ENCODE measurements at places on chromosomes 1 and 21.

DNA sequence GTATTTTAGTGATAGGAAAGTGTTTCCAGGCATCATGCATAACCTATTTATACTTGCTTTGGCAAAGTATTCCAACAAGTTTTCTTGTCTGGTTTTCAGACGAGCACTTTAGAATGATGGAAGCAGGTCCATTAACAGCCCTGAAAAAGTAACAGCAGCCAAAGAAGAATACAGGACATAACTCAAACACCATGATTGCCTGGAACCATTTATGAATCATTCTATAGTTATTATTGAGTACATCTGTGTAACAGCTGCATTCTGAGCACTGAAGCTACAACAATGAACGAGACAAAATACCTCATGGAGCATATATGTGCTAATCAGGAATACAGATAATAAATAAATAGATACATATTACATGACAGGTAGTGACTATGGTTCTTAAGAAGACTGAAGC, 12.6 kb downstream of the IL10RB start:
- DNase-seq: peak; percentile 23

DNA sequence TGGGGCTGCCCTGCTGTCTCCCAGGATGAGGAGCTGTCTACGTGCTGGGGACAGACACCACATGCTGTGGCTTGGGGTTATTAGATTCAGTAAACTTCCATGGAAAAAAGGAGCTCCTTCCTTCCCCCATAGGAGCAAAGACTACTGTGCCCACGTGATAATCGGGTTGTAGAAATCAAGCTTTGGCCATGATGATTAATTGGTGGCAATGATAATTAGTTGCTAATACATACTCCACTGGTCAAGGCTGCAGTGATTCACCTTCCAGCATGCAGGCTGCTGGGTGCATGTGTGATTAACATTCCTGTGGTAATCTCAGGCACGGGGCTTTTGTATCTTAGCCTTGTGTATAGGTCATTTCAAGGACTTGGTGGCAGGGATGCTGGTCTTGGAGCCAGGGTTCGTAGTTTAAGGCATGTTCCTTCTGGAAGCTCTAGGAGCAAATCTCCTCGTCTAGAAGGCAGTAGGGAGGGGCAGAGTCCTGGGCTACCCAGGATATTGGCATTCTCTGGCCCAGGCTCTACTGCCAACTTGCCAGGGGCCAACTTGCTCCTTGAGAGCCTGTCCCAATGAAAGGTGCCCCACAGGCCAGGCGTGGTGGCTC, 41.4 kb downstream of the TMCO4 start:
- peak; percentile 95 for DNase-seq

- DNase-seq: no peak
These were observed 1.2 kb upstream of the PSMB2 start for GRCh38 chr1:35642471-35642955.

DNA sequence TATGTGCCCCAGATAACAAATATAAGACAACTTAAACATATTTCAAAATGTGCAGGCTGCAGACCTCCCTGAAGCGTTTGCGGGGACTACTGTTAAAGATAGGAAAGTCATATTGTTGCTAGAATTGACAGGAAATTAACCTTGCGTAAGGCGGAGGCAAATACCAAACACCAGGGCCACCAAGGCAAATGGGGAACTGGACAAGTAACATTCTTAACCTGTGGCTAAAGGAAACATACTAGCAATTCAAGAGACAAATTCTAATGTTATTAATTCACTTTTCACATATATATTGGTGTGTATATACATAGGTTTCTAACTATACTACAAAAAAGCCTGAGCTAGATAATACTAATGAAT, 6.8 kb downstream of the HAPLN2 start:
- DNase-seq: no peak

- DNase-seq: no peak
These were observed 132.7 kb upstream of the SERTAD4 start for GRCh38 chr1:210099921-210100320.

GRCh38 chr1:44718091-44718490, 12.9 kb downstream of the RNU5D-1 start:
- DNase-seq: no peak

GRCh38 chr1:18569811-18570545, 60.7 kb upstream of the PAX7 start:
- DNase-seq: no peak

DNA sequence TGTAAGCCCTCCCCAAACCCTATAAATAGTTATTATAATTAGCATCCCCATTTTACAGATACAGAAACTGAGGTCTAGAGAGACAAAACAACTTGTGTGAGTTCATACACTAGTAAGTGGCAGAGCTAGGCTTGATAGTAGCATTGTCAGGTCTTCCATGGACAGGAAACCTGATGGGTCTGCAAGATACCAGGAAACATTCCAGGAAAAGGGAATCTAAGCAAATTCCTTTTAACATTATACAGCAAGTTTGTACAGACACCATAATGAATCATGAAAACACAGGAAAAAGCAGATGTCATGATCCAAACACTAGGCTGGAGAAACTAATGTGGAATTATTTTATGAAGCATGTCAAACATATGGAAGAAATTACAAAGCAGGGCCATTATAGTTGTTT, 89.1 kb upstream of the KCNK2 start:
- peak; percentile 44 for DNase-seq

DNA sequence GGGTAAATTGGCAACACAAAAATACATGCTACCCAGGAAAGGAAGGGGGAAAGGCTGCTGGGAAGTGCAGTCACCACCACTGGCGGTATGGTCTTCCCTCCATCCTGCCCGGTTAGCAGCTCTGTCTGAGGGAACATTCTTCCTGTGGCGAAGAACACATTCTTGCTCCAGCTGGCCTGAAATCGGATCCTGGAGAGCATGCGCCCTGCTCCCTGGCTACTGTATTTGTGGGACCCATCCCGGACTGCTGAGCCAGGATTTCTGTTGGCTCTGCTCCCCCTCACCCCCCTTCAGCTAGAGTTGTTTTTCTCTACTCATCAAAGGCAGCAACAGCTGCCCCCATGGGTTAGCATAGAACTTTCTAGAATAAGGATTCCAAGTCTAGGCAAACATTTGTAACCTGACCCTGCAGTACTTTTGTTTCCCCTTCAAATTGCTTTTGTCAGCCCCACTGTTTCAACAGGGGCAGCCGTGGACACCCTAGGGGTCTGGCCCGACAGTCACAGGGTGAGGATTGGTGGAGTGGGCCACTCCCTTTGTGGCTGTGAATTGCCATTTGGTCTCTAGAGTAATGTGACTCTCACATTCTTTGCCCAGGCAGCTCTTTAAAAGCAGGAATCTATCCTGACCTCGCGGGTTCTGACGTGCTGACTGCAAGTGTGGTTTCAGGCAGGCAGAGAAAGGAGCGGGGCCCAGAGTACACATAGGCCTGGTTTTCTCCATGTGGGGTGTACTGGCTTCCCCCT, 157.7 kb downstream of the TOMM20 start:
- DNase-seq: peak; percentile 99

GRCh38 chr1:207071426-207071825, 17.2 kb upstream of the C4BPB start:
- DNase-seq: no peak

GRCh38 chr1:4327142-4327541, 327.3 kb upstream of the AJAP1 start:
- DNase-seq: no peak

GRCh38 chr1:116743535-116743934, 10.7 kb upstream of the CD2 start:
- DNase-seq: no peak

DNA sequence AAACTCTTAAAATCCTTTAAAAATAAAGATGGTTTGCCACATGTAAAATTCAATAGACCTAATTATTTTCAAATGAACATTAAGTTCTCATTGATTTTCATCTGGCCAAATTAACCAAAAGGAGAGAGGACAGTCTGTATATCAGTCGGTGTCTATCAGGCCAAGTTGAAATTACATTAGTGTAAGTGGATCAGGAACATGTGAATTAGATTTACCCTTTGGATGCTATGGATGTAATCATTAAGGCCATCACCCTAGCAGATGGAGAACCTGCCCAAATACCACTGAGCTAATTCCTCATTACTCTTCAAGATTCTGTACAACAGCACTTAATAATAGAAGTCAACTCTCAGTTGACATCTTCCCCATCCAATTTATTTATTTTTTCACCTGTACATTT, 29.5 kb upstream of the DPT start:
- DNase-seq: no peak

GRCh38 chr1:20921285-20921684, 134.2 kb upstream of the HP1BP3 start:
- peak; percentile 8 for DNase-seq

GRCh38 chr1:39089931-39090521, 63.9 kb downstream of the NDUFS5 start:
- no peak for DNase-seq

DNA sequence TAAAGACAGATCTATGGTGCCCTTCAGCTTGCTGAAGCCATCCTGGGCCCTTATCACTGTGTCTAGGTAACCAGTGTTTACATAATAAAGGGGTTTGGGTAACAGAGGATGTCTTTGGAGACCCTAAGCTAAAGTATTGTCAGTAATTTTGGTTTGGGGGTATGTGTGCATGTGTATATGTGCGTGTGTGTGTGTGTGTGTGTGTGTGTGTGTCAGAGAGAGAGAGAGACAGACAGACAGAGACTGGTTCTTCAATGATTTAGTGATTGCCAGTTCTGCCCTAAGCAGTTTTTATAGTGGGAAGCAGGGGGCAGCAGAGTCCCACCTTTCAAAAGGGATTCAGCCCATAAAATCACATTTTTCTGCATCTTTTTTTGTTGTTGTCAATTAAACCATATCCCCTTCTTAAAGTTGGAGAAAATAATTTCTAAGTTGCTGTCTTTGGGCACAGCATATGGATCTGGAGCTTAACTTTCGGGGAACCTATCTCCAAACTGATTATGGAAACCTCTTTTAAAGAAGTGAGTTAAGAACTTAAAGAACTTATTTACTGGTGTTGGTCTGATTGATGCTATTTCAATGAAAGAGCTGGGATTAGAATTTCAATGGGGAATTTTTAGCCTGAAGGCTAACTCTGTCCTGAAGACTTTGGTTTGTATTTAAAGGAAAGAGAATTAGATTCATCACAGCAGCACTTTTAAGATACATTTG, 51.1 kb downstream of the ZNF326 start:
- no peak for DNase-seq

GRCh38 chr1:36458910-36459309, 5.3 kb downstream of the MRPS15 start:
- DNase-seq: no peak

DNA sequence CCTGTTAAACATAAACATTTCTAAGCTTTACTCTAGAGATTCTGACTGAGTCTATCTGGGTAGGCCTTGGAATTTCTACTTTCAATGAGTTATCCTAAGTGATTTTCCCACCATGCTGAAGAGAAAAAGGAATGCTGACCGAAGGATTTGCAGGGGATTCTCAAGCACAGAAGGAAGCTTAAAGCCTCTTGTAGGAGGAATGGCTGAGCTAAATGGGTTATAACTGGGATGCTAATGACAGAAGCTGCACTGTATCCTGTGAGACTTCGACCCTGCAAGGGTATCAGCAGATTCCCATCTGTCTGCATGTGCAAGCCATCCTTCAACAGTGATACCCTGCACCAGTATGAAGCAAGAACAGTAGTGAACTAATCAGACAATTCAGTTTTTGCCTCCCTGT, 35.4 kb downstream of the SLC35D1 start:
- DNase-seq: no peak

DNA sequence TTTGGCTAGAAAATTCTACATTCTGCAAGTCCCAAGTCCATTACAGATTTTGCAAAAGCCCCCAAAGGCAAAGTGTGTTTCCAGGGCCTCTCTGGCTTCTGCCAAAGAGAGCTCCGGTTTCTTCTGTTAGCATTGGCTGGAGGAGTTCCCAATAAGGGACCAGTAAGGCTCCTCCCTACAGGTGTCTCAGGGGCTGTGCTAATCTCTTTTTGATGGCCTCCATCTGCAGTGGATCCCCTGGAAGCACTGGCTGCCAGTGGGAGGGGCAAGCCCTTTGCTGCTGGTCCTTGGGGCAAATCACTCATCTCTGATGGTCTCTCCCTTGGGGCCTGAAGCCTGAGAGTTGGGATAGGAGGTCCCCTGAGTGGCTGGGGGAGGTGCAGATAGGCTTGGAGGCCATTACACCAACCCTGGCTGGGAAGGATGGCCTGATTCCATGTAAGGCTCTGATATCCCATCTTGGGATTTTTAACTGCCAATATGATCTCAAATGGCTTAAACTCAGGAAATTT, 89.1 kb upstream of the USP24 start:
- no peak for DNase-seq

- peak; percentile 36 for DNase-seq
These were observed 310.8 kb downstream of the USP25 start for GRCh38 chr21:16040601-16041000.

- DNase-seq: peak; percentile 92
These were observed 121.0 kb upstream of the IRF2BP2 start for GRCh38 chr1:234730770-234731568.

DNA sequence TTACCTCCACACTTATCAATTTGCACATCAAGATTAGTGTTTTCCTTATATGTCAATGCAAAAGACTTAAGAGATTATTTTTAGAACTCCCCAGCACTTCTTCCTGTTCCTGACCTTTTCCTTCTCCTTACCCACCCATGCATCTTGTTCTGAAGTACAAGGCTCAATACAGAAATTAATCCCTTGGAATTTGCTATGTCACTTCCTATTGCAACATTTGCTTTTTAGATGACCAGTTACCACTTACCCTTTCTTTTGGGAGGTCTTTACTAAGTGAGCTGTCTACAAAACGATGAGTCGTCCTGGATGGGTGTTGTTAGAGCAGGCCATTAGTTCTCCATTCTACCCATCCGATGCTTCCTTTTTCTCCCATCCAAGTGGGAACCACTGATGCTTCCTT, 221.2 kb downstream of the FMN2 start:
- peak; percentile 90 for DNase-seq

- DNase-seq: no peak
These were observed 272.1 kb downstream of the GRIK1 start for GRCh38 chr21:29667651-29668050.

DNA sequence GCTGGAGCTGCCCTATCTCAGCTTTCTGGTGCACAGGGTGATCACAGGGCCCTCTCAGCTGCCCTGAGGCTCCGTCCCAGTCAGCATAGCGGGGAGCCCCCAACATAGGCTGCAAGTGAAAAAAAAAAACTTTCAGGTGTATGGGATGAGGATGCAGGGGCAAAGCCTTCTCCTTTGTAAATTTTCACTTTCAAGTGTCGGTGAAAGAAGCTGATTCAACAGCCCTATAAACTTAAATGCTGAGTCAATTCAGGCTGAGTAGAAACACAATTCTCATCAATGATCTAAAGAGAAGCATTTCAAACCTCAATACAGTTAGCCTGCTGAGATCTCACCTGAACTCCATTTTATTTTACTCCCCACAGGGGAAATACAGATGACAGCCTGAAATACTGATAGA, 171.2 kb downstream of the SEC16B start:
- no peak for DNase-seq

DNA sequence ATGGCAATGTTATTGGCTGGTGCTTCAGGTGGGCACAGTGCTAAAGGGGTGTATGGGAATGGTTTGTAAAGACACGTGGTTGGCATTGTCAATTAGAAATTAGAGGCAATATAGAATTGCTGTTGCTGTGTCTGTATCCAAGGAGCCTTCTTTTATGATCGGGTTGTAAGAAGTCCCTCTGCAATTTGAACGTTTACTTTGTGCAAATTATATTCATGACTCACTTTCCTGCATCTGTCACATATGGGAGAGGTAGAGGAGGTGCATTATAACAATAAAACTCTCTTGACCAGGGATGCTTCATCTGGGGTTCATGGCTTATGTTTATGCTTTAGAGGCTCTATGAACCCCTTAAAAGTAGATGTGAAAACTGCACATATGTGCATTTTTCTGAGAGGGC, 130.4 kb upstream of the DNAH14 start:
- no peak for DNase-seq

- DNase-seq: peak; percentile 49
These were observed 27.5 kb upstream of the COL9A2 start for GRCh38 chr1:40344597-40344996.

- peak; percentile 65 for DNase-seq
These were observed 35.8 kb downstream of the PLEKHA6 start for GRCh38 chr1:204323887-204324286.
